Stimulated activated CD8-positive, alpha-beta memory T cell treated with anti-CD3 and anti-CD28 coated beads, Interleukin-4, amount 100 ng/mL, for 1 hour (primary cell): ENCODE measurements at places on chromosomes 5 and 9.

DNA sequence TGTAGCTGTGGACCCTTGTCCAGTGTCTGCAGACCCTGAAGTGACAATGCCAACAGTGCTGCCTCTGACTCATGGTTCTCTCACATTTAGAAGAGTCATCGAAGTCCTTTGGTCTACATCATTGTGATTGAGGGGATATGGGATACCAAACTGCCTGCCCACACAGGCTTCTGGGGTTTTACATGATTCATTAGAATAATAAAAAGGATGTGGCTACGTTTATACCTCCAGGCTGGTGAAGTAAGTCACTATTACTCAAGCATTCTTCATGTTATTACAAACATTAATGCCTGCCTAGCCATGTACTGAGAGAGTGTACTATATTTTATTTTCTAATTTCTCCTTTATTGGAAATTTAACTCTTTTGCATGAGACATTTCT is 365.7 kb downstream of the SPATA31D1 start:
- no peak for DNase-seq

DNA sequence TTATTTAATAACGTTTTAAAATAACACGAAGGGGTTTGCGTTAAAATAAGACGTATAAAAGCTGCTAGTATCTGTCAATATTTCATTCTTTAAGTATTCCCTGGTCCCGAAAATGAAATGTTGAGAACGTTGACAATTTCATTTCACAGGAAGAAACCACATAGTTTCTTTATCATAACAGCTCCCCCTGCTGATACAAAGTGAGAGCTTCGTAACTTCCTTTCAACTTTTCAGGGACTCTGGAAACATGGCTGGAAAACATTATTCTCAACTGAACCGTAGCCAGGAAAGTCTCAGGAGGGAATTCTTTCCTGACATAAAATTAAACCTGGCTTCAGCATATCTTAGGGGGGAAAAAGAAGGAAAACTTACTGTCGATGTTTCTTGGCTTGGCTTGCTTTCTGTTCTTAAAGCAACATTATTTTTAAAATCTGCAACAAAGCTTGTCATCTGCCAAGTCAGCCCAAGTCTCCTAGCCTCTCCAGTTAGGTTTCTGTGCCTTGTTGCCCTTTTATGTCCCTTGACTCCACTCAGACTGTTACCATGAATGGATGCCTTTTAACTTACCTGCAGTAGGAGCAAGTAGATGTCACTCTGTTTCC is 122.9 kb upstream of the DAB2 start:
- no peak for DNase-seq

DNA sequence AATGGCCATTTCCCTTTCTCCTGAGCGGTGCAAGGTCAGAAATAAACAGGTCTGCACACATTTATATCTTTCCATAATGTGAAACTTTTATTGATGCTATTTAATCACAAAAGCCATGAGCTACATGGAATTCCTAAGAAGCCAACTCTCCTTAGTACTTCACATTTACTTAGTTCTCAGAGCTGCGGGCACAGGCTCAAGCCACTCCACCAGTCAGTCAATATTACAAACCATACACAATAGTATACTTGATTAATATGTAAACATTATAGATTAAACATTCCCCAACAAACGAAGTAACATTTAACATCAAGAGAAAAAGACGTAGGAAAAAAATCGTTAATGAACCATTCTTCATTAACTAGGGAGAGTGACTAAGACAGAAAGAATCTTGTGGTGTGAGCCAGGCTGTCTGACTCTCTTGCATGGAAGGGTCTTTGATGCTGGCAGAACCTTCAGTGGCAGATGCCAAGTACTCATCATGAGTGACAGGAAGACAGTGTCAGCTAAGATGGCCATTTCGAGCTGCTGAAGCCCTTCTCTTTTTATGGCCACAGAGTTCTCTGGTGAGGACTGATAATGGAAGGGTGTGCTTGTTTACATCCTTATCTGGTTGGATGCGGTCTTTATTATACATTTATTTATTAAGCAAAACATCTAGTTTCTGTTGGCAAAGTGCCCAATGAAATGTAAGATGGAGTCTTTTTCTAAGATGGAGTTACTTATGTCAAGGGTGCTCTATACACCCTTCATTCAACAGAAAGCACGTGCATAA is 115.5 kb upstream of the TUT7 start:
- DNase-seq: no peak

DNA sequence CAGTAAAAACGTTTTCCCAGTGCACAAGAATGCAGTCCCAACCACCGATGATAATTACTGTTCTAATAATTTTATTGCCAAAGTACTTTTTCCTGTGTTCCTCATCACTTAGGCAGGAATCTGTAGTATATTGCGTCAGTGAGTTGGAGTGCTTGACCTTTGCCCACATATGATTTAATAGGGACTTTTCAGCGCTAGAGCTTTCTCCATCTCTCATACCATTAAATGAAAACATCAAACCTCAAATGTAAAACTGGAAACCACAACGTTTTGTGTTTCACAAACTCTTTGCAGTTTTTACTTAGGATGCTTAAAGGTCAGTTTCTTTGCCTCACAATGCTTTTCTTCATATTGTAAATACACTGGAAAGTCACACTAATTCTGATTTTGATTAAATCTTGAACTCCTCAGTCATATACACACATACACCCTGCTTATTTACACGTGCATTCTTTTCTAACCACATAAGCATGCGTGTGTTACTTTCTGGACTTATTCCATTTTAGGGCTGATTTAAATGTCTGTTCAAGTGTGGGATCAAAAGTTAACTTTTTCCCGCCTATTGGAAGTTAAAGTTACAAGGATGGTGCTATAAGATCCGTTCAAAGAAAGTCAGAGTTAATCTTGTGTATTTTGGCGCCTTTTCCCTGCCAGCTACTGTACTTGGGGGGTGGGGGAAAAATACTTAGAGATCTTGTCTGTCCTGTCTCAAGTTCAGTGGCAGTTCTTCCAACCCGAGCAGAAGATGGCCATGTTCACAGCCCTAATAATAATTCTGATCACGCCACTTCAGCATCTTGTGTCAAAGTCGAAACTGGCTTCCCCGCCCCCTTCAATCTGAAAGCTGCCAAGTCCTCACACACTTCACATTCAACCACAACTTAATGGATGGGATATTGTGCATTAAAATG is 6.6 kb upstream of the NFIB start:
- no peak for DNase-seq

DNA sequence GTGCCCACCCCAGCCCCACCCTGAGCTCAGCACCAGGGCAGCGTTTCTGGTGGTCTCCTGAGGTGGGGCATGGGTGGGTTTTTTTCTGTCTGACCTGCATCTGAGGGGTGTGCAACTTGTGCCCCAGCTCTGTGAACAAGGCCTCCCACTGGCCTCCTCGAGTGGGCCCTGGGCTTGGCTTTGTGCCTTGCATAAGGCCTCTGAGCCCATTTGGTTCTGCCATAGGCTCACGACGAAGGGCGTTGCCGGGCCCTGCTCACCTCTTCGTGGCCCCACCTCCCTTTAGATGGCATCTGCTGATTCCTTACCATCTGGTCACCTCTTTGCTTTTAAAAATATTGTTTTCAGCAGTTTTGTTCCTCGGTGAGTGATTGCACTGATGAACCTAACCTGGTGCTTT is 127.1 kb upstream of the COL5A1 start:
- DNase-seq: no peak

DNA sequence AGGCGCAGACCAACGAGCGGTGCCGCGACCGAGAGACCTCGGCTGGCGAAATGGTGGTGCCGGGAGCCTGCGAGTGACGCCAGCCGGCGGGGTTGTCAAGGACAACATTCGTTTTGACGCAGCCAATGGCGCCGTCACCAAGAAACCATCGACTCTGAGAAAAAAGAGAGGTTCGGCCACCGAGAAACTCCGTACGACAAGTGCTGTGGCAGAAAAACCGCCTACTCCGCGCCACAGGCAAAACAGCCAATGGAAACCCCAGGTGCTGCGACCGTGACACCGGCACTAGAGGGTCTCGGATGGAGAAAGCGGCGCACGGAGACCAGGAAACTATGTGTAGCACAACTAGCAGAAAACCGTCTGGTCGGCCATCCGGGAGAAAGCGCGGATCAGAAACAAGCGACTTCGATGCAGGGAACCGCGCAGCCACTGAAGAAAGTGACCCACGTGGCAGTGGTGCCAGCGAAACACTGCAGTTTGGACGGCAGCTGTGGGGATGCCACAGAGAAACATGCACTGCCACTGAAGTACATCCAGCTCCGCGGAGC is 88.8 kb downstream of the ANXA2R start:
- peak; percentile 46 for DNase-seq

DNA sequence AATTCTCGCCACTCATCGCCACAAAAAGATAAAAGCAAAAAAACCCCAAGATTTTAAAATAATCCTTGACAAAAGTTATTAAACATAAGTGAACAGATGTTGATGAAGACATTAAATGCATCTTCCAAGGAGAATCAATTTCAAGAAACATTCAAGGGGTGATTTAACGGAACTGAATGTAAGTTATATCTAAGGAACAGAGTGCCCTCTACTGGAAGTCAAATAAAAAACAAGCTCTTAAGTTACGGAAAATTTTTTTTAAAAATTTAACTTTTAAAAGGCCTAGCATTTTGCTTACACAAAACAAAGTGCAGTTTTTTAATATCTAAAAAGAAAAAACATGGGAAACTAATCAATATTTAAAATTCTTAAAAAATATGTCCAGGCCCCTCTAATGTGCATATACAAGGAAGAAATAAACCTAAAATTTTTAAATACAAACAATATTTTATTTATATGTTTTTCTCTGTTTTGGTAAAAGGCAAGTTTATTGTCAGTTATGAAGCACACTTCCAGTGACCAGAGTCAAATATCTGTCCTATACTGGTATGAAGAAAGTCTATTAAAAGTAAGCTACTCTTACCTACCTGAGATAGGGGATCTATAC is 28.0 kb downstream of the TEX10 start:
- DNase-seq: no peak

DNA sequence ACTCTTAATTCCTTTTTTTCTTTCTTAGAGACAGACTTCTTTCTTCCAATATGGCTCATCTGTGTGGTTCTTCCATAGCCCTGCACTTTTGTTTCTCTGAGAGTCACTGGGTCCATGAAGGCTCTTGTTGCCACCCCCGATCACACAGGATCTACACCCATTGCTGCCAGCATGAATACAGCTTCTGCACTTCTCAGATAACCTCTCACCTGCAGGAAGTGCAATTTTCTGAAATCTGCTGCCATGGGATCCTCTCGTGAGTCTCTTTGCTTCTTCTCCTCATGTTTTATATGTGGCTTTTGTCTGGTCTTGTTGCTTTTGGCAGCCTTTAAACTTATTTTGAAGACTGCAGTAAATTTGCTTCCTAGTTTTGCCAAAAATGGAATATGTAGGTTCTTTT is 171.2 kb downstream of the TMEM167A start:
- DNase-seq: no peak

DNA sequence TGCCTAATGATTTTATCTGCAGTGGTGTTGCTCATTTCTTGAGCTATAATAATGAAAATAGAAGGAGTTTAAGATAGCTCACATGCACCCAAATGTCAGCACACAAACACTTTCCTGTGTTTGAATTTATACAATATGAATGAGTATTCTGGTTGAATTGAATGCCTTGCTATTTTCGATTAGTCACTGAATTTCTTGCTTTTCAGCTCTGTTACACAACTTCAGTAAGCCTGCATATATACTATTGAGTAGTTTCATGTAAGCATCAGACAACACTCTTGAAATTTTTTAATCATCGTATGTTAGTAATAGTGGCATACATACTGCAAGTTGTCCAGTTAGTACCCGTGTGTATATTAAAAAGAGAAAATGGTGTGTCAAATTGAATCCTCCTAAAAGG is 281.5 kb upstream of the GRIA1 start:
- no peak for DNase-seq
